Stimulated activated CD8-positive, alpha-beta memory T cell treated with anti-CD3 and anti-CD28 coated beads, Interleukin-15, amount 100 ng/mL, for 24 hours (primary cell): ENCODE measurements at places on chromosomes 3 and 15.

DNA sequence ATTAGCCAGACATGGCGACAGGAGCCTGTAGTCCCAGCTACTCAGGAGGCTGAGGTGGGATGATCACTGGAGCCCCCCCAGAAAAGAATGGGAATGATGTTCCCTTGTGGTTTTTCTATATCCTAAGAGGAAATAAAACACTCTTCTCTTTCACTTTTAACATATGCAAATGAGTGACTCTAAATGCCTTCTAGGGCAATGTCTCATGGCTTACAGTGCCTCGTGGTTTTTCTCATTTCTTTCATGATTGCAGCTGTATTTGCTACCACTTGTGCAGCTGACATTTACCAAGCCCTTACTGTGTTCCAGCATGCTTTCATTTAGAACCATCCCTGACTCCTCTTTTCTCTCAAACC is 26.4 kb downstream of the STOML1 start:
- no peak for DNase-seq

GRCh38 chr3:188553569-188553968 is 399.6 kb downstream of the LPP start:
- DNase-seq: no peak

GRCh38 chr15:80777826-80778620 is 1.1 kb upstream of the CEMIP start:
- no peak for DNase-seq

- DNase-seq: no peak
These were observed 32.8 kb upstream of the FAM107A start for GRCh38 chr3:58609990-58610389.

DNA sequence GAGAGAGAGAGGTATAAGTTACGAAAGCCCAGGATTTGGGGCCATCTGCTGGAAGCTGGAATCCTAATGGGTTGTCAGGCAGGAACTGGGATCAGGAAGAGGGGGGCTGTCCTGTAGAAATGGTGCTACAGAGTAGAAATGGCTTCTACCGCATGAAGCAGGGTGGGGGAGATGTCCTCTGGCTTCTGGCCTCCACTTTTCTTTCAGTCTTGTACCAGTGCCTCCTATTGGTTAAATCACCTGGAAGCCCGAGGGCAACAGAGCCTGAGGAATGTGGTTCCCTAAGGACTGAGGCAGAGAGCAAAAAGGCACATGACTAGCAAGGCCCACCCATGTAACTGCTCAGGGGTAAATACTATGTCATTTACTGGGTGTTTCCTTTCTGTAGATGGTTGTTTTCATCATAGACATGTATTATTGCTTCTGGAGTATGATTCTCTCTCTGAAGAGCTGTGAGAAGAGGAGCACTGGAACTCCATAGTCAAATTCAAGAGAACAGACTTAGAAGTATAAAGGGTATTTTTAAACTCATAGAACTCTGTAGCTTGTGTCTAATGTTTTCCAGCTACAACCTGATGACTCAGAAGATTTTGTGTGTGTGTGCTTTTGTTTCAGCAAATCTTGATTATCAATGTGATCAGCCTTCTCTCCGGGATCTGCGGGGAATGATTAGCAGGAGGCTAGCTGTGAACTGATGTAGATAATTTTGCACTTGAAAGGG is 20.2 kb upstream of the MITF start:
- DNase-seq: no peak

DNA sequence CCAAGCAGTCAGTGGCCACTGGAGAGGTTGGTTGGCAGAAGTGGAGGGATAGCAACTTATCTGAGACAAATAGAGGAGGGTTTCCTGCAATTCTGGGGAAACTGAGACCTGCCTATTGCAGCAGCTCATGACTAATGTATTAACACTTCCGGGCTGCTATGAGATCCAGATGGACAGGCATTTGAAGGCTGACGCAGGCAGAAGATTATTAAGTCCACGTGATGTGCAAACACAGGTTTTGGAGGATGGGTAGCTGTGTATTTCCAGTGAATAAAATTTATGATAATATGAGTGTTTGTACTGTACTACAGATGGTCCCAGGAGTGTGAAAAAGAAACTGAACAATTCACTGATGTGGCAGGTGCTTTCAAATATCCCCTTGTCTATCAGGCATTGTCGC is 28.5 kb upstream of the CFAP161 start:
- no peak for DNase-seq

- DNase-seq: no peak
These were observed 26.4 kb upstream of the TNFAIP8L3 start for GRCh38 chr15:51121118-51121517.

DNA sequence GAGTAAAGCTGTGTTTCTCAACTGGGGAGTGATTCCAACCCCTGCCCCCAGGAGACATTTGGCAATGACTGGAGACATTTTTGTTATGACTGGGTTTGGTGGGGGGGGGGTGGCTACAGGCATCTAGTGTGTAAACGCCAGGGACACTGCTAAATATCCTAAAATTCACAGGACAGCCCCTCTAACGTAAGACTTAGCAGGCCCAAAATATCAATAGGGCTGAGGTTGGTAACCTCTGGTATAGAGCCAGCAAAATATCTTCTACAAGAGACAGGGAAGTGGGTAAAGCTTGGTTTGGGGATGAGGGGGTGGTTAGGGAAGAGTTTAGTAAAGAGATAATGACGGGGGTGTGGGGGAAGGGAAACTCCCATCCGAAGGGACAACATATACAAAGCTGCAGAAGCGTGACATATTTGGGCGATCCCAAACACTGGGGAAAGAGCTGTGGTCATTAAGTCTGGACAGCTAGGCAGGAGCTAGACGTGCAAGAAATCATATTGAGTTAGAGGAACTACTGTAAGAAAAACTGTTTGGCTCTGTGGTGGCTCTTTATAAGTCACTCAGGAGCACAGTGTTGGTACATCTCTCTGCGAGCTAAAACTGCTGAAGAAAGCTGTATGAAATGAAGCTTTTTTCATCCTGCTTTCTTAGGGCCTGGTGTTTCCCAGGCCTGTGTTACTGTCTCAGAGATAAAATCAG is 697 bp upstream of the TRIM69 start:
- DNase-seq: no peak

GRCh38 chr3:43434431-43434830 is 148.1 kb downstream of the SNRK start:
- no peak for DNase-seq

DNA sequence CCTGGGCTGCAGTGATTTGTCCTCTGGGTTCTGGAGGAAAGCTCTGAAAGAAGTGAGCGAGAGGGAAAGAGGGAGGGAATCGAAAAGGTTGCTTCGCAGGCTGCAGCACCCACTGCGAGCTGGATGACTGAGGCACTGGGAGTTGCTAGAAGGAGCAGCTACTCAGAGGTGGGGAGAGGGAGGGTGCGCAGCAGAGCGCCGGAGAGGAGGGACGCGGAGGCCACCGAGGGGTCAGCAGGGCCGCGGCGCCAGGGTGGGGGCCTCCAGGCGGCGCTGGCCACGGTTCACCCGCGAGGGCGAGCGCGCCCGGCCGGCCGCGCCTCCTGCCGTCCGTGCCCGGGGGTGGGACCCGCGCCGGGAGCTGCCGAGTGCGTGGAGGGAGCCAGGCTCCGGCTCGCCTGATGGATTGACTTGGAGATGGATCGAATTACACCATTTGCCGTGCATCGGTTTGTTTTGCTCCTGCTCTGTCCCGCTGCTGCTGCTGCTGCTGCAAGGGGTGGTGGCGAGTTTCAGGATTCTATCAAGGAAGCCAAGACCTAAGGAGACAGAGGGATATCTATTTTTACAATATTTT is at the start of gene SEMA6D:
SEMA6D (plus strand) TSS at position 470 of the 577 bp plus-strand sequence. CDS start 42,294 bp downstream, outside the sequence.
- DNase-seq: no peak

DNA sequence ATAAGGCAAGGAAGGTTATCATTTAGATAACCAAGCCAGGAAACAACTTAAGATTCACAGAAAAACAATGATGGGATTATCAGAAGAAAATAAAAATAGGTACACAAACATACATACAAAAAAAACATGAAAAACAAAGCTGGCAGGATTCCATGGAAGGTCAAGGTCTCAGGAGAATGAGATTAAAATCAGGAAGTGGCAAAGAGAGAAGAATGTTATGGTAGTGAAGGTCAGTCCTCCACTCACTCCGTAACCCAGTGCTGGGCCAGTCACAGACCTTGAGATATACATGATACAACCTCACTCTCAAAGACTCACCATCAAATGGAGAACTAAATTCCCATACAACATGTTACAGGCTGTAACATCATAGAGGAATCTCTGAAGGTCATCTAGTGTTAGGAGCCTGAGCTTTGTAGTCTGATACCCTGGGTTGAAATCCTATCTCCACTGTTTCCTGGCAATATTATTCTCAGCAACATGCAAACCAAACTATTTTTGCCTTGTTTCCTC is 93.9 kb downstream of the CTNNB1 start:
- DNase-seq: no peak

DNA sequence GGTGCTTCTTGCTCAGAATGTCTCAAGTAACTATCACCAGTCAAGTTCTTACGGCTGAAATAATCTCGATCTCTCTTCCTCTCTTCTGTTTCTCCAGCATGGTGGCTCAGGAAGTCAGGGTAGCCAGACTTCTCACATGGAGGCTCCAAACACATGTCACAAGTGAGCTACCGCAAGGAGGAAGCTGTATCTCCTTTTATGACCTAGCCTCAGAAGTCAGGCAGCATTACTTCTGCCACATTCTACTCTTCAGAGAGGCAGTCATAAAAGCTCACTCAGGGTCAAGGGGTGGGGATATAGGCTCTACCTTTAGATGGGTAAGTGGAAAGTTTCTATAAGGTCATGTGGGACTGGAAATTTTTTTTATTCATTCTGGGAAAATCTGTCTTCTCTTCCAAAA is 86.6 kb upstream of the NEO1 start:
- no peak for DNase-seq

DNA sequence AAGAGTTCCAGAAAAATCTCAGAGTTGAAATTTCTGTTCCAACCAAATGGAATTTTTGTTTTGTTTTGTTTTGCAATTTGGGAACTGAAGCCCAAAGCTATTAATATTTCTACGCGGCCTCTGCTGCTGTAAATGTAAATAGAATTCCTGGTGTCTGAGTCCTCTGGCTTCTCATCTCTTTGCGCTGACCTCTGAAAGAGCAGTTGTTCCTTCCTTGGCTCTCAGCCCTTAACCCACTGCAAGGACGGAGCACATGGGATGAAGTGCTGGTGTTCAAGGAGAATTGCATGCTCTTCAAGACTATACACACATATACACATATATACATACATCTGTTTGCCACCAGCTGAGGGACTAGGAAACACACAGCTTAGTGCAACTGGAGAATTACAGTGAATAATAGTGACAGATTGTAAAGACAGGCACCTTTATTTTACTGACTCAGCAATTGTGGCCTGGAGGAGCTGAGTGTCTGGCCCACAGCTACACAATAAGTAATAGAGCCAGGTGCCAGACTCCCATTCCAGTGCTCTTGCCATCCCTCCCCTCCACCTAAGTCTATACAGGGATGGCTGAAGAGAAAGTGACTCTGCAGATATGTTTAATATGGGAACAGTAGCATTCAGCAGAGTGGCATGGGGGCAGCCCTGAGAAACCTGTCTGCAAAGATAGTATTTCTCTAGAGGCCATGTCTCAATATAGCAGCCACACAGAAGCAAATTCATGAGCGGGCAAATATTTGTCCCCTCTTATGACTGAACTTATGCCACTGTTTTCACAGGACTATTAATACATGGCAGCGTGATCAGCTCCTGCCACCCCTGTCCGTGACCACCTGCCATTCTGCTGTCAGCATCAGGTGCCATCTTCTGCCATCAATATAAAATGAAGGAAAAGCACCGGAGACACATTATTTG is 42.3 kb downstream of the NEK10 start:
- DNase-seq: no peak

DNA sequence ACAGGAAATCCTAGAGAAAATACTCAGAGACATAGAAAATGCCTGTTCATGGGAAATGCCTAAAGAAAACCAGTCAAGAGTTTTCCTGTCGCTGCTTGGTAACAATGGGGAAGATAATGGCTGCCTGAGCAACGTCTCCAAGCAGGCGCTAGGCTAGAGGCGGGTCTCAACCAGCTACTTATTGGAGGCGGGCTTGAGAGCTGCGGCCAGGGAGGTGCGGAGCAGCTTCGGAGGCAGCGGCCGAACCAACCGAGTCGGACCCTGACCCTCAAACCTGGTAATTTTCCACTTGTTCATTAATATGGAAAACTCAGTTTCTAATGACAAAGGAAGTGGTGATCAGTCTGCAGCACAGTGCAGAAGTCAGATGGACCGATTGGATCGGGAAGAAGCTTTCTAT is 173.1 kb downstream of the DTWD1 start:
- DNase-seq: no peak

DNA sequence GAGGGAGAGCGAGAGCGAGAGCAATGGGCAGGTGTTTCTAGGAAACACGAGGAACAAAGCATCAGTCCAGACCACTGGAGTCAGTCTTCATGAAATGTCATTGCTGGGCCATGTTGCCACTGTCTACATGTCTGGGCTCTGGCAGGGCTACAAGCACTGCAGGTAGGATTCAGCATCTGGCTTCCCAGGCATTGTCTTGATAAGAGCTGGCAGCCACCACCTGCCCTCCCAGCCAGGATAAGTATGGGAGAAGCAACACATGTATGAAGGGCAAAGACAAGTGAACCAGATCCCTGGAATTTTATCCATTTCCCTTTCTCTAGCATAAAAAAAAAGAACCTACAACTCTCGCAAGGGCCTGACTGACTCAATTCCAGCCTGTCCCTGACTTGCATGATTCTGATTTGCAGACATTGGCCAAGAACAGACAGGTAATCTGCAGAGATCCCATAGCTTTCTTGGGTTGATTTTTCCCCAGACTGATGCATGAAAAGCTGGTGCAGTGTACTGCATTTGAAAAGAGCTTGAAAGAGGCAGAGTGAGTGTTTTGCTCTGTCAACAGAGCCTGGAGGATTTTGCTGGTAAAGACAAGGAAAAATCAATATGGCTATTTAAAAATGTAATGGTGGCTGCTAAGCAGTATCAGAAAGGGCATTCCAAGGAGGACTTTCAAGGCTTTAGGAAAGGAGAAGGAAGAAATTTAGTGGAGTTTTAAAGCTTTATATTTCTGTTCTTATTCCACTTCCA is 157.2 kb upstream of the MYRIP start:
- DNase-seq: no peak

GRCh38 chr3:100040451-100041225 is 73.7 kb downstream of the FILIP1L start:
- no peak for DNase-seq

DNA sequence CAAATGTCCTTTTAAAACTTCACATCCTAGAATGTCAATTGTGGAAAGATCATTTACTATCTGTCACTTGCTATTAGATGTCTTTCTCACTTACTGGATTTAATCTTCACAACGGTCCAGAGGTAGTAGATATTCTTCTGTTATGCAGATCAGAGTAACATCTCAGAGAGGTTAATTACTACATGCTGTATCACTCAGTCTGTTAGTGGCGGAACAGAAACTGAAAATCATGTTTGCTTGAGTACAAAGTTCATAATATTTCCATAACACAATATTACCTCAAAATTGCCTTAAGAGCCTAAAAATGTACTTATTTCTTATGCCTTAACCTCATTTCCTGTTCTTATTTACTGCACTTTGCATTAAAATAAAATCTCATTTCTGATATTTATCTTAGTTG is 28.6 kb upstream of the GPR149 start:
- no peak for DNase-seq

GRCh38 chr15:77773903-77774302 is 141.2 kb upstream of the LINGO1 start:
- no peak for DNase-seq

- no peak for DNase-seq
These were observed 41.8 kb downstream of the SMAD3 start for GRCh38 chr15:67107014-67107812.
